ENCODE measurements at places on chromosomes 2 and 18. TPM values are rescaled to one million over a fixed set of nuclear protein-coding genes. Genes with fewer than 3 reads are reported as not detected.

Gene BCL11A
- total RNA-seq, result 20.2 TPM

Gene RFX8
- total RNA-seq, result not detected

GRCh38 chr2:241188361-241189092 is at the start of gene ANO7:
Gene ANO7 (plus strand): TSS chr2:241188677. CDS start chr2:241190064, 1,387 bp downstream.
- no peaks in the 10 kb centered on the region for H3K27me3 ChIP-seq
- no peak within 1 kb of the TSS for H3K4me3 ChIP-seq
- H3K4me1 ChIP-seq, result no peaks in the 10 kb centered on the region
- H3K27ac ChIP-seq, result no peak within 1 kb of the TSS
- DNase-seq, result no peak

DNA sequence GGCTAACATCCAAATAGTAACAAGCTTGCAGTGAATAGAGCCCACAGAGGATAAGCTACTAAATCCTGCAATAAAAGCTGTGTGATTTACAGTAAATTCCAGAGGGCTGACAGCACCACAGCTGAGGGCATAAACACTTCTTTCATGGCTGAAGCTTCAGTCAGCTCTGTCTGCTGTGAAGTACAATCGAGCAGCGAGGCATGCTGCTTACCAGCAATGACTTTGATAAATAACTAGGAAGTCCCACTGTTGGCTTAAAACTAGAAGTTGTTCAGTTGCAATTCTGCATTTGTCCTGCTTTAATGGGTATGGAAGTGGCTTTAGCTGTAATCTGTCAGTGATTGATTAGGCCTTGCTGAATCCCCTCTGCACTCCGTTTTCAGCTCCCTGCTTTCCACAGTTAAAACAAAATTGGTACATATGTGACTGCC is 65.2 kb upstream of the FIGN start:
- no peaks in the 10 kb centered on the region for H3K4me1 ChIP-seq
- H3K27ac ChIP-seq, result peak overlapping the region; percentile 15
- no peak for DNase-seq
- no peaks in the 10 kb centered on the region for H3K27me3 ChIP-seq
- no peak overlapping the region for H3K4me3 ChIP-seq

GRCh38 chr2:127810156-127810618 is 784 bp downstream of the WDR33 start:
- peaks cover 49% of the 10 kb centered on the region for H3K4me1 ChIP-seq
- H3K36me3 ChIP-seq, result no peaks in the 10 kb centered on the region

GRCh38 chr18:57913686-57914085 is 110.6 kb upstream of the ATP8B1 start:
- H3K27me3 ChIP-seq, result no peaks in the 10 kb centered on the region
- H3K36me3 ChIP-seq, result no peaks in the 10 kb centered on the region
- no peak overlapping the region for H3K27ac ChIP-seq
- no peak for DNase-seq

Gene REEP1
- 27.1 TPM for total RNA-seq

DNA sequence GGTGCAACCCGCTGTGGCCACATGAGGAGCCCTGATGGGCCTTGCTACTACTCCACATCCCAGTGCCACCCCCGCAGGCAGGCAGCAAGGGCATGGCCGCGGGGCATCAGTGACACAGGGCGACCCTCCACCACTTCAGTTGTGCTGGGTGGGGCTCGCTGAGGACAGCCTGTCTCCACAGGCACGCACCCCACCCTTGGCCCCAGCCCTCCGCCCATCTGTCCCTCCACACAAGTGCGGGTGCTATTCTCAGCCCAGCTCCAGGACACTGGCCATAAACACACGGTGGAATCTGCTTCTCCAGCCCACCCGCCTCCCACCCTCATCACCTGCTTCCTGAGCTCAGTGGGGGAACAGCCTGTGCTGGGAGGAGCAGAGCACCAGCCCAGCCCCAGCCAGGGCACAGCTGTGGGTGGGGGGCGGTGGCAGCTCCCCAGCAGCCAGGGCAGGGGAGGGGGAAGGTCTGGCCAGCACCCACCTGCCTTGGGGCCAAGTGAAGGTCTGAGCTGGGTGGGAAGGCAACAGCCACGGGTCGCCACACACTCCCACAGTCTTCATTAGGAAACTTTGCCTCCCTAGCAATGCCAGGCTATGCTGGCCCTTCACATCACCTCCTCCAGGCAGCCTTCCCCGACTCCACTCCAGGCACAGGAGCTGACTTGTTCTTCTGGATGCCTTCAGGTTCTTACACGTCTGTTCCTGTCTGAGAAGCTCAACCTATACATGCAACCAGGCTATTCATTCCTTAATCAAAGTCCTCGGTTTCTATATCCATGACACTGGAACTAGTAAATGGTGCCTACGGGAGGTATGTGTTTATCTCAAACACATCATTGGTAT is 16.5 kb downstream of the BIN1 start:
- H3K4me3 ChIP-seq, result no peak overlapping the region
- DNase-seq, result peak; percentile 7
- H3K36me3 ChIP-seq, result no peaks in the 10 kb centered on the region
- H3K27ac ChIP-seq, result no peak overlapping the region
- H3K27me3 ChIP-seq, result no peaks in the 10 kb centered on the region

- peaks cover 6% of the 10 kb centered on the region for H3K27me3 ChIP-seq
- no peaks in the 10 kb centered on the region for H3K36me3 ChIP-seq
- H3K27ac ChIP-seq, result peak overlapping the region; percentile 62
- peaks cover 9% of the 10 kb centered on the region for H3K4me1 ChIP-seq
Observed at GRCh38 chr2:143937723-143938350, 582.1 kb downstream of the ZEB2 start.

Data from heart right ventricle (tissue), 16 donors.